ENCODE measurements at places on chromosomes 6 and 20.

DNA sequence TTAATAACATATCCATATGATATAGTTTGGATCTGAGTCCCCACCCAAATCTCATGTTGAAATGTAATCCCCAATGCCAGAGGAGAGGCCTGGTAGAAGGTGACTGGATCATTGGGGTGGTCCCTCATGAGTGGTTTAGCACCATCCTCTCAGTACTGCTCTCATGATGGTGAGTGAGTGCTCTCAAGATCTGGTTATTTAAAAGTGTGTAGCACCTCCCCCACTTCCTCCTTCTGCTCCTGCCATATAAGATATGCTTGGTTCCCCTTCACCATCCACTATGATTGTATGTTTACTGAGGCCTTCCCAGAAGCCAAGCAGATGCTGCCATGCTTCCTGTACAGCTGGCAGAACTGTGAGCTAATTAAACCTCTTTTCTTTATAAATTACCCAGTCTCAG is 22.9 kb downstream of the IRF4 start:
- DNase-seq = no peak

DNA sequence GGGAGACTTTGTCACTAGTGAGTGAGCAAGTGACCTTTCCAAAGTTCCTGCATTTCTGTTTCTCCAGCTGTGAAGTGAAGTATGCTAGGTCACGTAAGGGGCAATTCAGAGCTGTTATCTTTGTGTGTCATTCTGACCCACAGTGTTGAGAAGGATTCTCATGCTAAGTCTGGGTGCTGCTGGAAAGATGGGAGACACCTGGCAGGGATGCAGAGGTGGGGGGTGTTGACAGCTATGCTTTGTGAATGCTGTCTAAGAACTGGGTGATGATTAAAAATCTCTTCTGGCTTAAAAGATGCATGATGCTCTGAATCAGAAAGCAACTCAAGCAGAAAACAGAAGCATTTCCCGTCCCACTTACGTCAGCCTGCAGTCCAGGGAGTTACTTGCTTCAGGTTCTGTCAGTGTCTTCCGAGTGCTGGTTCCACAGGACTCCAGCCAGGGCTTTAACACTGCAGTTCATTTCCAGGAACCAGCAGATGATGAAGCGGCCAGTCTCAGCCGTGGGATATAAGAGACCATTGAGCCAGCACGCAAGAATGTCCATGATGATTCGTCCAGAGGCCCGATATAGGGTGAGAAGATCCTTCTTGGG is 30.9 kb upstream of the ASXL1 start:
- DNase-seq = no peak

DNA sequence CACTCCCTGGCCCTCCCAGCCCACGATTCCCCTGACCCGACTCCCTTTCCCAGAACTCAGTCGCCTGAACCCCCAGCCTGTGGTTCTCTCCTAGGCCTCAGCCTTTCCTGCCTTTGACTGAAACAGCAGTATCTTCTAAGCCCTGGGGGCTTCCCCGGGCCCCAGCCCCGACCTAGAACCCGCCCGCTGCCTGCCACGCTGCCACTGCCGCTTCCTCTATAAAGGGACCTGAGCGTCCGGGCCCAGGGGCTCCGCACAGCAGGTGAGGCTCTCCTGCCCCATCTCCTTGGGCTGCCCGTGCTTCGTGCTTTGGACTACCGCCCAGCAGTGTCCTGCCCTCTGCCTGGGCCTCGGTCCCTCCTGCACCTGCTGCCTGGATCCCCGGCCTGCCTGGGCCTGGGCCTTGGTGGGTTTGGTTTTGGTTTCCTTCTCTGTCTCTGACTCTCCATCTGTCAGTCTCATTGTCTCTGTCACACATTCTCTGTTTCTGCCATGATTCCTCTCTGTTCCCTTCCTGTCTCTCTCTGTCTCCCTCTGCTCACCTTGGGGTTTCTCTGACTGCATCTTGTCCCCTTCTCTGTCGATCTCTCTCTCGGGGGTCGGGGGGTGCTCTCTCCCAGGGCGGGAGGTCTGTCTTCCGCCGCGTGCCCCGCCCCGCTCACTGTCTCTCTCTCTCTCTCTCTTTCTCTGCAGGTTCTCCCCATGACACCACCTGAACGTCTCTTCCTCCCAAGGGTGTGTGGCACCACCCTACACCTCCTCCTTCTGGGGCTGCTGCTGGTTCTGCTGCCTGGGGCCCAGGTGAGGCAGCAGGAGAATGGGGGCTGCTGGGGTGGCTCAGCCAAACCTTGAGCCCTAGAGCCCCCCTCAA is at the start of gene LTA:
LTA (plus strand) TSS at position 249 of the 871 bp plus-strand sequence; CDS start at position 703, 454 bp downstream.
- DNase-seq = peak; percentile 78

- peak; percentile 37 for DNase-seq
Measured at GRCh38 chr6:104682722-104683643, 176.7 kb downstream of the HACE1 start.

GRCh38 chr6:157316871-157317814 is 6.2 kb downstream of the TMEM242 start:
- DNase-seq = peak; percentile 52

GRCh38 chr20:58524814-58525213 is 9.6 kb upstream of the APCDD1L start:
- DNase-seq = no peak

GRCh38 chr6:7424967-7425807 is 35.6 kb downstream of the RIOK1 start:
- no peak for DNase-seq

DNA sequence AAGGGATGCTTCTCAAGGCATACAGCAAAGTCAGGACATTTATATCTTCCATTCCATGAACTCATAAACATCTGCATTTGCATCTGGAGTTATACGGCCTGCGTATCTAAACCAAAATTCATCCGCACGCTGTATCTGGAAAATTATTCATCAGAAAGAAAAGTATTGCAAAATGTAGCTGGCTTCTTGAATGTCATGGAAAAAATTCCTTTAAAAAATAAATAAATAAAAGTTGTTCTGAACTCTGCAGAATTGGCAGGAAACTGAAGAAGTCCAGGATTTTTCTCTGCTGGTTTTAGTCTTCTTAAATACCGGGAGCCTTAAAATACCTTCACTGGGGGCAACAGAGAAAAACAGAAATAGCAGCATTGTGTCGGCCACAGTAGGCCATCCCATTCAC is 23.7 kb upstream of the FOXF2 start:
- no peak for DNase-seq

DNA sequence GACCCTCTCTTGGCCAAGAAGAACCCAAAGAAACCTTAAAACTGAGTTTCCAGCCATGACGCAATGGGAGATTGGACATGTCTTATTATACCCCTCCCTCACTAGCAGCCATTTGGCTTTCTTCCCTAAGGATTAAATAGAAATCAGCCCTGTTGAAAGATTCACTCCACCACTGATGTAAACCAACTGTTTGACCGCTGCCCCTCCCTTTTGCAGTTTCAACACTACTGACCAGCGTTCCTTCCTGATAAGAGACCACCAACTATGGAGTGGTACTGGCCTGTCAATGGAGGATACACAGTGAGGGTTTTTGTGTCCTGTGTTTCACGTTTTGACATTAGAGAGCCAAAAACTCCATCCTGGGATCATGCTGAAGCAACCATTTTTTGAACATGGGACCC is 53.2 kb upstream of the CD2AP start:
- no peak for DNase-seq

- no peak for DNase-seq
Measured at GRCh38 chr6:122563364-122564052, 46.7 kb upstream of the PKIB start.

DNA sequence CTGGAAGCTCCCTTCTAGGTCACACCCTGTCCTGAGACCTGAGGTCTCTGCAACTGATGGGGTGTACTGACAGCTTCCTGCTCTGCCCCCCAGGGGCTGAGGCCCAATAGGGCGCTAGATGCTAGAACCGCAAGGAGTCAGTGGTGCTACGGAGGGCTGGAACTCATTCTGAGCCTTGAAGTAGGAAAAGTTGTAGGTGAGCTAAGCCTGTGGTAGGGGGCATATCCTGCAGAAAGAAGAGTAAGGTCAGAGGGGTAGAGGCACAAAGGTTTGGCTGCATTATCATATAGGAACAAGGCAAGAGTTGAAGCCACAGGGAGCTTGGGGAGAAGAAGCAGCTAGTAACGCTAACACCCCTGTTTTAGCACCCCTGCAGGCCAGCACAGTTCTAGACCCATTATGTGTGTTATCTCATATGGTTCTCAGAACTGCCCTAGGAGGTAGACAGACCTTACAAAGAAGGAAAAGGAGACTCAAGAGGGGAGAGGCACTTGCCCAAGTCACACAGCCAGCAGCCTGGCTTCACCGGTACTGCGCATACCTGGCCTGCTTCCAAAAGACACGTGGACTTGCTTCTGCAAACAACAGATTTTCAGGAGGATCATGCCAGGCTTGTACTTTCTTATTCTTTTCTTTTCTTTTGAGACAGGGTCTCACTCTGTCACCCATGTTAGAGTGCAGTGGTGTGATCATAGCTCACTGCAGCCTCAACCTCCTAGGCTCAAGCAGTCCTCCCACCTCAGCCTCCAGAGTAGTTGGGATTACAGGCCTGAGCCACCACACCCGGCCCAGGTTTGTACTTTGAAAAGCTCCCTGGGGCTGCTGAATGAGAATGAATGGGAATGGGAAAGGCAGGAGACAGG is 156.1 kb downstream of the MRPL14 start:
- DNase-seq = no peak

- DNase-seq = no peak
Measured at GRCh38 chr6:27238010-27238983, 9.2 kb upstream of the PRSS16 start.

DNA sequence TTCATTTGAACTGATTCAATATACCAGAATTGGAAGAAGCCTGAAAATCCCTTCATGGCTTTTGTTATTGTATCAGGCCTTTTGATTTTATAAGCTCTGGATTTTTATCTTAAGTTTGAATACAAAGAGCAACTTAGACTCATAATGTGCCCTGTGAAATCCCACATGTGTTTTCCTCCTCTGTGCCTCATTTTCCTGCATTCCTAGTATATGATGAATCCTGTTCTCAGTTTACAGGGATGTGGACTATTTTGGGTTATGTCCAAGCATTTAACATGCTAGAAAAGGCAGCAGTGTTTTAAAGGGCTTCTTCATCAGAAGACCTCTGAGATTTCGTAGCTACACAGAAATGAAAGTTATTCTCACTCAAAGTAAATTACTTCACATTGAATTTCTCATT is 455.0 kb downstream of the RFPL4B start:
- DNase-seq = no peak

DNA sequence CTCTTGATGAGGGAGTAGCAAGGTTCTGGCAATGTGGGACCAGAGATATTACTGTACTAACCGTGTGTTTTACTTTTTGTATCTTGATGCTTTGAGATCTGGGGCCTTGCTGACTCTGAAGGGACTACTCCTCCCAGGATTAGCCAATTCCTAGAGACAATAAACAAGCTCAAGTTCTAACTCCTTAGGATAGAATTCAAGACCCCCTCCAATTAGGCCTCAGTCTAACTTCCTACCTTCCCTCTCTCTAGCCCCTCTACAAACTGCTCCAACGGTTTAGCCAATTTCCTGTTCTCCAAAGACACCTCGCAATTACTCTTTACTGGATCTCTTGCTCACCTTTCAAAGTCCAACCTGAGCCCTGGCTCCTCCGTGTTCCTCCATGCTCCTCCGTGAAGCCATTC is 158.7 kb upstream of the JARID2 start:
- no peak for DNase-seq

- no peak for DNase-seq
Measured at GRCh38 chr6:7901780-7902179, 8.8 kb downstream of the TXNDC5 start.

DNA sequence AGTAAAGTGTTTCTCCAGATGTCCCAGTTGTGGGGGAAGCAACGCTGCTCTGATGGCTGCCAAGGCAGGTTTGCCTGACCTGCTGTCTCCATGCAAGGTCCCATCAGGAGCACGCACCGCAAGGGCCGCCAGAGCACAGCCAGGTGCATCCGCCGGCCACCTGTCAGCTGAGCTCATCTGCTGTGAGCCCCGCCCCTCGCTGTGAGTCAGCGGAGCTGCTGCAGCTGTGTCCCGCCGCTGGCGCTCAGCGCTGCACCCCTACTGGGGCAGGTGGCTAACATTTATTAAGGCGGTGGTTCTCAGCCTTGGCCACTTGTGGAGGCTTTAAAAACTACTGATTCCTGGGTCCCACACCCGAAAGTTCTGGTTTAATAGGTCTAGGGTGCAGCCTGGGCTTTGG is 225.7 kb downstream of the UST start:
- peak; percentile 52 for DNase-seq

- DNase-seq = peak; percentile 41
Measured at GRCh38 chr20:50987493-50988210, 29.0 kb downstream of the MOCS3 start.

DNA sequence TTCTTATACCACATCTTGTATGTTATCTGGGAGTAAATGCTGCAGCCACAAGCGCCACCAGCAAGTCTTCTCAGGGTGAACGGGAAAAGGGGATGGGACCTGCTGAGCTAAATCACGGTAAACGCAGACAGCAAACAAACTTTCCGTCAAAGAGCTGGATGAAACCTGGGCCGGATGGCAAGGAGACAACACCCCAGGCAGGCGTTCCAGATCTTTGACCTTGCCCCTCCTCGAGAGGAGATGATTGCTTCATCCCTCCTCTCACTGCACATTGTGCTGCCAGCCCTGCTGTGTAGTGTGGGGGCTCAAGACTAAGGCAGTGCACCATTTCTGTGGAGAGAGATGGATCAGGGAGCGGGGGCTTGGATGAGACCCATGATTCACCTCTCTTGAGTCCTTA is 9.8 kb downstream of the RAET1E start:
- no peak for DNase-seq

DNA sequence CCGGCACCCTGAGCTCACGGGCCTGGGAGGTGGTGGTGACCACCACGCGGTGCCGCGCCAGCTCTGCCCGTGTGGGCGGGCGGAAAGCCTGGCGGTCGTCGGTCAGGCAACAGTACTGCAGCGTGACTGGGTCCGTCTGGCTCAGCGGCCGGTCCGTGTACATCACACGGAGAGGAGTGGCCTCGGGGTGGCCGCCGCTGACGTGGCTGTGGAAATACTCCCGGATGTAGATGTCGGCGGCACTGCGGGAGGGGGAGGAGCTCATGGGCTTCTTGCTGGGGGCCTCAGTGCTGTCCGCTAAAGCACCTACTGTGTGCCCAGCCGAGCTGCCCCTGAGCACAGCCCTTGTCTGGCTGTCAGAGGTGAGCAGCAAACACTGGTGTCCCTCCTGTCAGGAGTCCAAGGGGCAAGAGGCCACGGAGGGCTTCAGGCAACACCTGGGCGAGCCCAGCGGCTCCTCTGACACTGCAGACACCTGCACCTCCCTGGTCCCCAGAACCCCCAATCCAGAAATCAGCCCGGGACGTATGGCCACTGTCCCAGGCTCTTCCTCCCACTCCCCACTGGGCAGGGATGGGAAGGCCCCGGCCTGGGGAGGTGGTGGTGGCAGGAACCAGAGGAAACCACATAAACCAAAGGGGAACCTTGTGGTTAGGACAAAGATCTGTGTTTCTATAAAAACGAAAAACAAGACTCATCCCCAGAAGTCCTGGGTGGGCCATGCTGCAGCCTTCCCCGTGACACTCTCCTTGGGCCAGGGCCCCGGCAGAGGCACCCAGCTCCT is 6.5 kb downstream of the HELZ2 start:
- peak; percentile 74 for DNase-seq

GRCh38 chr20:38454556-38455473 is 17.8 kb upstream of the RALGAPB start:
- no peak for DNase-seq

- DNase-seq = no peak
Measured at GRCh38 chr6:27025351-27025750, 222.2 kb upstream of the PRSS16 start.

- no peak for DNase-seq
Measured at GRCh38 chr6:137766596-137767370, 100.3 kb upstream of the TNFAIP3 start.

GRCh38 chr6:109686566-109687265 is 4.3 kb downstream of the AK9 start:
- no peak for DNase-seq

All from CD4-positive, alpha-beta T cell treated with Interferon gamma for 1 hour (primary cell).